ENCODE measurements at places on chromosomes 16 and 17. TPM values are rescaled to one million over a fixed set of nuclear protein-coding genes. Genes with fewer than 3 reads are reported as not detected.

DNA sequence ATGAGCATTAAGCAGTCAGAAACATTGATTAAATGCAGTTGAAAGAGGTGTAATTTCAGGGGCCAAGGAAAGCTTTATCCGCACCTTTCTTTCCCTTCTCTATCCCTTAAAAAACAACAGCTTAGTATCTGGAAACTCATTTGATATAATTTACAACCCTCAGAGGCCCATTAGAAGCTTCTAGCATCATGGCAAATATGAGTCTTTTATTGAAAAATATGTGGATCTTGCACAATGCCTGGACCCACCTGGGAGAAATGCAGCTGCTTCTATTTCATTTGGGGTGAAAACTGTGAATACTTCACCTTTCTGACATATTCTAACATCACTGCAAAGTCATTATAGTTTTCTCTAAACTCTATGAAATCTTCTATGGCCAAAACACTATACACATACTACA is 492.2 kb upstream of the PSMD7 start:
- H3K27me3 ChIP-seq: no peaks in the 10 kb centered on the region
- H3K36me3 ChIP-seq: no peaks in the 10 kb centered on the region
- DNase-seq: no peak

DNA sequence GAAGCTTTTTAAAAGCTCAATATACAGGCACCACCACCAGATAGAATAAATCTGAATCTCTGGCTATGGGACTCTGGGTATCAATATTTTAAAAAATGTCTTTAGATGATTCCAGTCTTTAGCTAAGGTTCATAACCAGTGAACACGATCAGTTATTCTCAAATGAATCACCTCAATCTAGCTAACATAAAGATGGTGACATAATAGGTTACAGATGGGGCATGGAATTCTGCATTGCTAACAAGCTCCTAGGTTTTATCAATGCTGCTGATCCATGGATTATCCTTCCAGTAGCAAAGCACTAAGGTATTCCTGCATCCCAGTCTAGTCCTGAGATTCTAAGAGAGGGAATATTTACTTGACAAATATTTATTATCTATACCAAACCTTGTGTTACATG is 415.5 kb upstream of the CDH11 start:
- no peaks in the 10 kb centered on the region for H3K4me1 ChIP-seq
- no peak overlapping the region for H3K27ac ChIP-seq
- no peaks in the 10 kb centered on the region for H3K36me3 ChIP-seq
- no peaks in the 10 kb centered on the region for H3K27me3 ChIP-seq

DNA sequence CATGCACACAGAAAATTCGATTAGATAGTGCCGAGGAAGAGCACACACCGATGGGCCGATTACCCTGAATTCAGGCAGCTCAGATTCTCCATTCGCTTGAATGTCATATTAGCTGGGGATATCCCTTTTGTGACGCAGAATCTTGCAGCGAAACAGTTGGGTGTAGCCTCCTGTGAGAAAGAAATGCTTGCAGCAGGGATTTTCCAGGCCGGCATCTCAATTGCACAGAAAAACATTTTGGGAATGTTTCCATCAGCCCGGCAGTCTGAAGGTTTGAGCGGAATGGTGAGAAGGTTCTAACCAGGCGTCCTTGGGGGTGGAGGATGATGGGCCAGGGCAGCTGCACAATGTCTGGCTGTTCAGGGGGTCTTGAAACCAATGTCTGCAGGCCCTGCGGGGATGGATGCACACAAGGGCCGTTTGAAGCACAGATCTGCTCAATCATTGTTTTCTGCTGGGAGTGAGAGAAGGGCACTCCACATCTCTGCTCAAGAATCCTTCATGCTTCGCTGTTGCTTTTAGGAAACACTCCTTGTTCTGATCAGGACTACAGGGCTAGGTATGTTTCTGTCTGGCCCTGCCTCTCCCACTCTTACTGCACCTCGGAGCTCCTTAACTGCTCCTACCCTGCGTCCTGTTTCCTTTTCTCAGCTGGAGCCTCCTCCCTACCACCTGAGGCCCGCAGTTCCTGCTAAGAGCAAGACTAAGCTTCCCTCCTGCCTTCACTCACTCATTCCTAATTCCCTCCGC is 94.6 kb downstream of the CMIP start:
- H3K4me1 ChIP-seq: peaks cover 8% of the 10 kb centered on the region
- no peak overlapping the region for H3K4me3 ChIP-seq
- H3K27ac ChIP-seq: no peak overlapping the region
- H3K27me3 ChIP-seq: no peaks in the 10 kb centered on the region
- DNase-seq: no peak
- H3K36me3 ChIP-seq: no peaks in the 10 kb centered on the region

- no peak overlapping the region for H3K27ac ChIP-seq
- no peak for DNase-seq
- peaks cover 8% of the 10 kb centered on the region for H3K27me3 ChIP-seq
- no peak overlapping the region for H3K4me3 ChIP-seq
Observed at GRCh38 chr17:37640015-37640414, 3.2 kb downstream of the DDX52 start.

DNA sequence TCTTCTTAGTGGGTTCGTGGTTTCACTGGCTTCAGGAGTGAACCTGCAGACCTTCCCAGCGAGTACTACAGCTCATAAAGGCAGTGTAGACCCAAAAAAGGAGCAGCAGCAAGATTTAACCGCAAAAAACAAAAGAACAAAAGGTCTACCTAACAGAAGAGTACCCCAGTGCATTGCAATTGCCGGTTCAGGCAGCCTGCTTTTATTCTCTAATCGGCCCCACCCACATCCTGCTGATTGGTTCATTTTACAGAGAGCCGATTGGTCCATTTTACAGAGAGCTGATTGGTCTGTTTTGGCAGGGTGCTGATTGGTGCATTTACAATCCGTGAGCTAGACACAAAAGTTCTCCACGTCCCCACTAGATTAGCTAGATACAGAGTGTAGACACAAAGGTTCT is 2.0 kb upstream of the ARRB2 start:
- H3K4me1 ChIP-seq: peaks cover 48% of the 10 kb centered on the region
- H3K27ac ChIP-seq: peak overlapping the region; percentile 79
- H3K27me3 ChIP-seq: no peaks in the 10 kb centered on the region
- DNase-seq: peak; percentile 79
- peak overlapping the region; percentile 61 for H3K4me3 ChIP-seq
- H3K36me3 ChIP-seq: peaks cover 14% of the 10 kb centered on the region

DNA sequence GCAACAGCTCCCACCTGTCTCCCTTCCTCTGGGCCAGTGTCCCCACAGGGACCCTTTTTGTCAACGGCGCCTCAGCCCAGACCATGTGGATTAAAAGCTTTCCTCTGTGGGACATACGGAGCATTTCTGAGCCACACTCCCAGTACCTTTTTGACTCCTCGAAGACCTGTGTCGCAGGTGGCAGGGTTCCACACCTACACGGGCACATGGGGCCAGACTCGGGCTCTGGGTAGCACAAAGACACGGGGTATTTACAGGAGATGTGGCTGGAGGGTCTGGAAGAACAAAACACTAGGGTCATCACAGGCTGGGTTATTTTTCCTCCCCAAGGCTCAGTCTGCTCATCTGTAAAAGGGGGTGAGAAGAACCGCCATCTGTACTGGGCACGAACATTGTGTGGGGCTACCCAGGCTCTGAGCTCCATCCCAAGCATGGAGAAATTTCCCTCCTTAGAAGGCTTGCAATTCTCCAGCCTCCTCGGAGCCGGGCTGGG is 32.5 kb upstream of the SNN start:
- peaks cover 9% of the 10 kb centered on the region for H3K4me1 ChIP-seq
- H3K27me3 ChIP-seq: no peaks in the 10 kb centered on the region
- H3K36me3 ChIP-seq: no peaks in the 10 kb centered on the region
- H3K4me3 ChIP-seq: no peak overlapping the region
- no peak for DNase-seq

DNA sequence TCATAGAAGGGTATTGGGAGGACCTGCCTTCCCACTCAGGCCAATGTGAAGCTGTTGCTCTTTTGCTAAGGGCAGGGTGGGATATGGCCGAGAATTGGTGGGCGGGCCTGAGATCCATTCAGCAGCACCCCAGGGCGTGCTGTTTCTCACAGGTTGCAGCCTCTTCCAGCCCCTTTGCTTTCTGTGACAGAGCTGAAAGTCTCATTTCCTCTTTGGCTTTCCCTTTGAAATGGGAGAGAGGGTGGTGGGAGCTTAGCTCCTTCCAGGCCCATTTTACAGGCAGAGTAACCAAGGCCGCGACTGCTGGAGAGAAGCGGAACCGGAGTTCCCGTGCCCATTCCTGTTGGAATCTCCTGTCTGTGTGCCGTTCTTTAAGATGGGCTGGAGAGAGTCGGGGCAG is 183.0 kb downstream of the RAB11FIP4 start:
- H3K27ac ChIP-seq: no peak overlapping the region
- H3K36me3 ChIP-seq: no peaks in the 10 kb centered on the region
- H3K4me1 ChIP-seq: no peaks in the 10 kb centered on the region
- DNase-seq: no peak

DNA sequence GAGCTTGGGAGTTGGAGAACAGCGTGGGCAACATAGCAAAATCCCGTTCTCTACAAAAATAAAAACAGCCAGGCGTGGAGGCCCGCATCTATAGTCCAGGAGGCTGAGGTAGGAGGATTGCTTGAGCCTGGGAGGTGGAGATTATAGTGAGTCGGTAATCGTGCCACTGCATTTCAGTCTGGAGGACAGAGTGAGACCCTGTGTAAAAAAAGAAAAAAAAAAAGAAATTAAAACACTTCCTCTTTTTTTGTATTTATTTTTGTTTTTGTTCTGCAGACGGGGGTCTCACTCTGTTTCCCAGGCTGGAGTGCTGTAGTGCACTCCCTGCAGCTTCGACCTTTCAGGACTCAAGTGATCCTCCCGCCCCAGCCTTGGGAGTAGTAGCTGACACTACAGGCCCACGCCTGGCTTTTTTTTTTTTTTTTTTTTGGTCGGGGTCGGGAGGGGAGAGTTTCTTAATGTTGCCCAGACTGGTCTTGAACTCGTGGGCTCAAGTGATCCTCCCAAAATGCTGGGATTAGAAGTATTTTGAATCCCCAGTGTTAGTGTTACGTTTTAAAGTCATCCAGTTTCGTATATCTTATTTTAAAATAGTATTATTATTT is 1.5 kb downstream of the IST1 start:
- peaks cover 37% of the 10 kb centered on the region for H3K4me1 ChIP-seq
- peaks cover 11% of the 10 kb centered on the region for H3K36me3 ChIP-seq
- H3K27ac ChIP-seq: peak overlapping the region; percentile 76
- no peak for DNase-seq
- H3K27me3 ChIP-seq: no peaks in the 10 kb centered on the region

PRSS36 gene
- not detected for total RNA-seq

KCNH4 gene
- 0.39 TPM for total RNA-seq

MYH1 gene
- not detected for total RNA-seq

UTP4 gene
- total RNA-seq: 104 TPM

KCNJ2 gene
- total RNA-seq: not detected

VPS4A gene
- 32.1 TPM for total RNA-seq

ACACA gene
- total RNA-seq: 64.4 TPM

Data from activated CD4-positive, alpha-beta memory T cell treated with anti-CD3 and anti-CD28 coated beads for 36 hours (primary cell).